CD4-positive, alpha-beta T cell treated with Interferon alpha-2 for 1 hour (primary cell): ENCODE measurements at places on chromosomes 16 and 17.

- no peak for DNase-seq
Observed at GRCh38 chr17:8436844-8437171, 1.1 kb downstream of the NDEL1 start.

DNA sequence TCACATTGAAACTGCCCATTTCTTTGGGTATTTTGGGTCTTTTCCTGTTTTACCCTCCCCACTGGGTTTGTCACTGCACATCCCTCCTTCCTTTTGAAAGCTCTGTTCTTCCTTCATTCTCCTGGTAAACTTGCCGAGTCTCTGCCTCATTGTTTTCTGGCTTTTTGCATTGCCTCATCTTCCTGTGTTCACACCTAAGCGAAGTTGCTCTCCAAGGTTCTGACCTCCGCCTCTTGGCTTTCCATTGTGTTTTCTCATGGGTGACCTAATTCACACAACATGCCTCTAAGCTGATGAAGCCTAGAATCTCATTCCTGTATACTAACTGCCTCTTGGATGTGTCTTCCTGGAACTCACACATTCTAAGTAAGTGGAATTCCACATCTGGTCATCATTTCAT lies 1096.1 kb upstream of the EEF2KMT start:
- DNase-seq = no peak

- DNase-seq = no peak
Observed at GRCh38 chr16:81711657-81712319, 67.3 kb upstream of the PLCG2 start.

GRCh38 chr16:73792199-73793020 lies 504.2 kb upstream of the PSMD7 start:
- no peak for DNase-seq

DNA sequence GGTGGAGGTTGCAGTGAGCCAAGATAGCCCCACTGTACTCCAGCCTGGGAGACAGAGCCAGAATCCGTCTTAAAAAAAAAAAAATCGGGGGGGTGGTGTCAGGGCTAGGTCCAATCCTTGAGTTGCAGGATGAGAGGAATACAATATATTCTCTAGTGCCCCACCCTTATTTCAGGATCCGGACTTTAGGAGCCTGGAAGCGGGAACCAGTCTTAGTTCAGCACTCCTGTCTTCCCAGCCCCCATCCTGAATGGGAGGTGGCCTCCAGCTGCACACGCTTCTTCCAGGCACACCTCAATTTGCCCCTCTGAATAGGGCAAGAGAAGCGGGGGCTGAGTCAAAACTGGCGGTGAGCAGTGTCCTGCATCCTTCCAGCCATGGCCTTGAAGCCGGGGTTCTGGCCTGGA lies 1.6 kb downstream of the FHOD1 start:
- DNase-seq = no peak

- DNase-seq = no peak
Observed at GRCh38 chr17:38579083-38579480, 26.7 kb downstream of the SRCIN1 start.

DNA sequence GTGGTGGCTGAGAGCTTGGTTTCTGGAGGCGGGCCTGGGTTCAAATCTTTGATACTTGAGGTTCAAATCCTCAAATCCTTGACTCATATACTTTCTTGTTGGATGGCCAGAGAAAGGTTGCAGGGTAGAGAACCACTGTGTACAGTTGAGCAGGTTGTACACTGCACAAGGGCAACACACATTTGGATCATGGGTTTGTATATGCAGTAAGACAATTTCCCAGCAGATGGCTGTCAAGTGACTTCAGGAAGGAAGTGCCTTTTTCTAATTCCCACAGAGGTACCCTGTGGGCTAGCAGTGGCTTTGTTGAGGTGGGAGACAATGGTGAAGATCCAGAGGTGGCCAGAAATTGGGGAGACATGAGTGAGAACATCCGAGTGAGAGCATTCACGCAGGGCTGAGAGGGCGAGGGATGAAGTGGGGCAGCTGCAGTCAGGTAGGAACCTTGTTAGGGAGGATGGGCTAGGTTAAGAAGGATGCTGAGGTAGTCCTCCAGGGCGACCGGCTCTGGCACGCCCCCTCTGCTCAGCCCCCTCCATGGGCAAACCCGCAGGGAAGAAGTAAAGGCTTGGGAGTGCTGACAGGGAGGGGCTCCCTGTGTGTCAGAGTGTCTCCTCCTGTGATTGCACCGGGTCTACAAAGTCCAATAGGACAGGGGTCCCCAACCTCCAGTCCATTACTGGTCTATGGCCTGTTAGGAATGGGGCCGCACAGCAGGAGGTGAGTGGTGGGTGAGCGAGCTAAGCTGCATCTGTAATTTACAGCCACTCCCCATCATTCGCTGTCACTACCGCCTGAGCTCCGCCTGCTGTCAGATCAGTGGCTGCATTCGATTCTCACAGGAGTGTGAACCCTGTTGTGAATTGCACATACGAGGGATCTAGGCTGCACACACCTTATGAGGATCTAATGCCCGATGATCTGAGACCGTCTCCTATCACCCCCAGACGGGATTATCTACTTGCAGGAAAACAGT lies 2.7 kb downstream of the C16orf89 start:
- DNase-seq = no peak
